ENCODE measurements at places on chromosomes 11 and 22. TPM values are rescaled to one million over a fixed set of nuclear protein-coding genes. Genes with fewer than 3 reads are reported as not detected.

Gene OR8D1
- not detected for total RNA-seq

Gene C11orf16
- not detected for total RNA-seq

Gene RCOR2
- 0.56 TPM for total RNA-seq

Gene RASGRP2
- not detected for total RNA-seq

Gene CCDC82
- total RNA-seq = 4.1 TPM

GRCh38 chr11:6925636-6926207 is 504 bp upstream of the ZNF215 start:
- peak; percentile 16 for DNase-seq
- H3K27ac ChIP-seq = no peak overlapping the region
- H3K4me3 ChIP-seq = peak overlapping the region; percentile 65
- H3K27me3 ChIP-seq = no peaks in the 10 kb centered on the region
- H3K4me1 ChIP-seq = no peaks in the 10 kb centered on the region

DNA sequence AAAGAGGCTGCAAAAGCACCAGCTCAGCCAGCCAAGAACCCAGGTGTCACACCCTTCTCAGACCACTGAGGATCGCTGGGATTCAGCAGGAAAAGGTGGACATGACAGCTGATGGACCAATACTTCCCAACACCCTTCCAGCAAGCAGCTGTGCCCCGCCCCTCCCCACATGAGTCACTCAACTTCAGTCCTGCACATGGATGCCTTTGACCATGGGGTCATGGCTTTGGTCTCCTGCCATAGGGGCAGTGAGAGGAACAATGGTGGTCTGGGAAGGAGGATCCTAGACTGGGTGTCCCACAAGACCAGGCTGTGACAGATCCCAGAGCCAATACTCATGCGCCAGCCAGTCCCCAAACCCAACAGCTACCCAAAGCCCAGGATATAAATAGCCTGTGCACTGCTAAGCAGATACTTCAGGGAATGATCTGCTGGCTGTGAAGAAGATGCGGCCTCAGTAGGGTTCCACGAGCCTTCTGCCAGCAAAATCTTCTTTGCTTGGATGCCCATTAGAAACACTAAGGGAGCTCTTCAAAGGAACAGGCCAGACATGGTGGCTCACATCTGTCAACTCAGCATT is 5.5 kb upstream of the RGL4 start:
- H3K4me3 ChIP-seq = no peak overlapping the region
- peaks cover 14% of the 10 kb centered on the region for H3K36me3 ChIP-seq
- peak; percentile 33 for DNase-seq
- H3K27me3 ChIP-seq = no peaks in the 10 kb centered on the region
- H3K27ac ChIP-seq = no peak overlapping the region

- no peak for DNase-seq
- H3K4me1 ChIP-seq = no peaks in the 10 kb centered on the region
- H3K27ac ChIP-seq = no peak overlapping the region
- H3K27me3 ChIP-seq = no peaks in the 10 kb centered on the region
- H3K4me3 ChIP-seq = no peak overlapping the region
- H3K36me3 ChIP-seq = no peaks in the 10 kb centered on the region
Measured at GRCh38 chr22:49642741-49643140, 184.9 kb downstream of the BRD1 start.

- H3K4me1 ChIP-seq = peaks cover 12% of the 10 kb centered on the region
- H3K36me3 ChIP-seq = peaks cover 6% of the 10 kb centered on the region
- H3K27me3 ChIP-seq = no peaks in the 10 kb centered on the region
- H3K4me3 ChIP-seq = peak overlapping the region; percentile 42
- peak overlapping the region; percentile 47 for H3K27ac ChIP-seq
- no peak for DNase-seq
Measured at GRCh38 chr11:45180179-45180847, 33.9 kb downstream of the PRDM11 start.

GRCh38 chr11:120335908-120336640 is at the start of gene ARHGEF12:
Gene ARHGEF12 (plus strand): TSS chr11:120336413. CDS start chr11:120337244, 831 bp downstream.
- no peaks in the 10 kb centered on the region for H3K27me3 ChIP-seq
- peak; percentile 97 for DNase-seq
- H3K27ac ChIP-seq = peak within 1 kb of the TSS; percentile 92

DNA sequence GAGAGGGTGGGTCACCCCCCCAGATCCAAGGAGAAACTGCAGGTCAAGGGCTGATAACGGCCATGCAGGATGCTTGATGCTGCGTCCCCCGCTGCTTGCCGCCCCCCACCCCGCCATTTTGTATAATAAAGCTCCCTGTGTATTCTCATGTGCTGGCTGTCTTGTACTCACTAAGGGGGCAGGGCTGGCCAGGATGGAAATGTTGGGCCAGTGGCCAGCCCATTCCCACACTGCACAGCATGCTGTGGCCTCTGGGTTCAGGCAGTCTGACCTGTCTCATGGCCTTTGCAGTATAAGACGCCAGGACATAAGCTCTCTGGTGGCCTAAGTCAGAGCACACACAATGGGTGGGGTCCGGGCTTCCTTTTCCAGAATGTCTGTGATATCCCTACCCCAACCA is 421 bp upstream of the PRR33 start:
- DNase-seq = no peak
- no peak overlapping the region for H3K27ac ChIP-seq
- H3K4me3 ChIP-seq = no peak overlapping the region
- no peaks in the 10 kb centered on the region for H3K4me1 ChIP-seq
- H3K27me3 ChIP-seq = peaks cover 28% of the 10 kb centered on the region

- no peaks in the 10 kb centered on the region for H3K36me3 ChIP-seq
- peaks cover 28% of the 10 kb centered on the region for H3K4me1 ChIP-seq
- DNase-seq = peak; percentile 44
- H3K27me3 ChIP-seq = peaks cover 9% of the 10 kb centered on the region
Measured at GRCh38 chr22:45994491-45995404, 17.8 kb upstream of the WNT7B start.

GRCh38 chr11:100730266-100730665 is 43.2 kb downstream of the ARHGAP42 start:
- no peak overlapping the region for H3K4me3 ChIP-seq
- DNase-seq = peak; percentile 15
- peaks cover 2% of the 10 kb centered on the region for H3K4me1 ChIP-seq
- H3K36me3 ChIP-seq = no peaks in the 10 kb centered on the region

- no peak overlapping the region for H3K4me3 ChIP-seq
- no peak for DNase-seq
- peaks cover 12% of the 10 kb centered on the region for H3K4me1 ChIP-seq
- no peaks in the 10 kb centered on the region for H3K27me3 ChIP-seq
- H3K27ac ChIP-seq = no peak overlapping the region
Measured at GRCh38 chr11:37503411-37504059, 905.5 kb upstream of the RAG2 start.

DNA sequence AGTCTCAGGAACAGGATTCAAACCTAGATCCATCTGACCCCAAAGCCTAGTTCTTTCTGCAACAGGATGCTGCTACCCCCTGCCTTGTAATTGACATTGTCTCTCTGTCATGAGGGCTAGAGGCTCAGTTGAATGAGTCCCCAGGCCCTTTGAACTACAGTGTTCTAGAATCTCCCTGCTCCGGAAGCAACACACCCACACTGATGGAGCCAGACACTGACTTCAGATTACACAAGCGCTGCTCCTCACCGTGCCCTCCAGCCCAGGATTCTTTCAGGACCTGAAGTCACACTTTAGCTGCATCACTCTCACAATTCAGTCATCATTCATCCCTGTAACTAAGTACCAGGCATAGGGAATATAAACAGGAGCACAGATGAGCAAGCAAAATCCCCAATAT is 69.6 kb downstream of the RAB30 start:
- H3K27ac ChIP-seq = no peak overlapping the region
- no peaks in the 10 kb centered on the region for H3K27me3 ChIP-seq
- H3K36me3 ChIP-seq = no peaks in the 10 kb centered on the region
- H3K4me1 ChIP-seq = peaks cover 2% of the 10 kb centered on the region
